Stimulated activated CD4-positive, alpha-beta T cell treated with anti-CD3 and anti-CD28 coated beads, Interleukin-2, amount 100 ng/mL, for 48 hours (primary cell): ENCODE measurements at places on chromosomes 16 and 17.

- no peak for DNase-seq
Measured at GRCh38 chr17:17408236-17408794, 68.5 kb upstream of the MED9 start.

- no peak for DNase-seq
Measured at GRCh38 chr17:37340804-37341203, 35.0 kb upstream of the C17orf78 start.

GRCh38 chr16:90028985-90029384, 9.7 kb upstream of the DBNDD1 start:
- DNase-seq = no peak

DNA sequence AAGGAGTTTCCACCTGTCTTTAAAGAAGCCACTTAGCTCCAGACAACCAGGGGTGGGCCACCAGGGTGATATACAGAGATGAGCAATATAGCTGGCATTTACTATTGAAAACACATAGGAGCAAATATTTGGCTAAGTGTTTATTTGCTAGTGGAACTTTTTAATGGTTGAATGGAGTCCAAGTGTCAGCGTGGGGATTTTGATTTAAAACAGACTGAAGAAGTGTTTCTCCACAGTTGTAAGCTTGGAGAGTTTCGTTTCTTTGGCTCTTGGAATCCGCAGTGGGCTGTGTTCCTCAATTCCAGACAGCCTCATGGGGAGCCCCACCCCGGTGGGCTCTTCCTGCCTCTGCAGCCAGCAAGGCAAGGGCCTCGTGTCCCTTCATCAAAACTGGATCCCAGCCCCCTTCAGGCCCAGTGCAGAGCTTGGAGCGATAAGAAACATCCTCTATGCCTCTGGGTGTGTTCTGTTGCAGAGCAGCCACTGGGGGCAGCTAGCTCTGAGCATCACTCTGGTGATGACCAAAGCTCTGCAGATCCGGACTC, 36.1 kb downstream of the NOG start:
- no peak for DNase-seq

GRCh38 chr17:38705523-38705802, 390 bp downstream of the MLLT6 start:
- DNase-seq = no peak

- no peak for DNase-seq
Measured at GRCh38 chr17:266701-267667, 85.5 kb upstream of the DOC2B start.

GRCh38 chr17:34261568-34262337, 6.7 kb downstream of the CCL2 start:
- DNase-seq = no peak

GRCh38 chr17:68054296-68054900, 18.9 kb downstream of the KPNA2 start:
- DNase-seq = no peak

- no peak for DNase-seq
Measured at GRCh38 chr17:82524540-82524939, 5.0 kb downstream of the FOXK2 start.

DNA sequence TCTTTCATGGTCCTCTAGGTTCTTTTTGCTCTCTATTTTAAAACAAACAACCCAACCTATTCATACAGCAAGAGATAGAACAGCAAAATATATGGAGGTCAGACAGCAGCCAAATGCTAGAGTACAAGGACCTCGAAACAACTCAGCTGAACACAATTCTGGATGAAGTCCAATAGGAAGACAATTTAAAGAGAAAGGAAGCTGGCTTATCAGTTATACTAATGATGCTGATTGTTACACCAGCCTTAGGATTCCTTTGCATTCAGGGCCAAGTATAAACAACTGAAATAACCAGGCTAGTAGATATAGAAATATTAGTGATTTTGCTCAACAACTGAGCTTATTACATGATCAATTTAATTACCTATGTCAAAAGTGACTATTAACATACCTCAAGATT, 2.5 kb downstream of the SSH2 start:
- no peak for DNase-seq

- peak; percentile 91 for DNase-seq
Measured at GRCh38 chr17:42180922-42181850, at the start of gene KCNH4. Gene KCNH4 (minus strand): TSS chr17:42181142. CDS start chr17:42180945, 197 bp downstream.

GRCh38 chr17:48577946-48578615, at the start of gene HOXB4:
Gene HOXB4 (minus strand): TSS chr17:48578350. CDS start chr17:48578319, 31 bp downstream.
- no peak for DNase-seq

DNA sequence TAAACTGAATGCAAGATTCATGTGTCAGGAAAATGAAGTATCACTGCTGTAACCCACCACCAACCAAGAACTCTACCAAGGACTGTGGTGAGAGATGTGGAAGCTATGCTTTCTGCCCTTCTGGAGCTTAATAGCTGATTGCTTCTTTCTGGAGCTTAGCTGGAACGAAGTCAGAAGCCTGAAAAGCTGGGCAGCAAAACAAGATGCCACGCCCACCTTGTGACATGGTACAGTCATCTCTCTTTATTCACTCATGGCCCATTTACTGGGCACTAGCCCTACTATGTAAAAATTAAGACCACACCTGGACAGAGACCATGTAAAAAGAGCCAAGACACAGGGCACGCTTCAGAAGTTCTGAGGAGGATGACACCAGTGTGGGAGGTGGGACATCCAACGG, 48.1 kb downstream of the TEX2 start:
- DNase-seq = no peak

DNA sequence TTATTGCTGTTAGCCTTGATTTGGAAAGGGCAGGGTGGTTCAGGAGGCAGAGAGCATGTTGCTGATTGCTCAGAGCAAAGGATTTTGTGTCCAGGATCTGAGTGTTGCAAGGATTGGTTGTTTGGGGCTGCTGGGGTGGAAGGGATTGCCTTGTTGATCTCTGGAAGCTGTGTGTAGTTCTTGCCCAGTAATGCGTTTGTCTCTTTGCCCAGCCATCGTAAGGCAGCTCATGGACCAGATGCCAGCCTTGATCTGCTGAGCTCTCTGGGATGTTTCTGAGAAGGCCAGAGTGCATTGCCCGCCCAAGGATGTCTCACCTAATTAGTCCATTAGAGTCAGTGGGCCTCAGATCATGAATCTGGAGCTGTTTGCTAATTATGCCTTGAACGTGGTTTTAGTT, 33.6 kb downstream of the NKD1 start:
- DNase-seq = no peak

DNA sequence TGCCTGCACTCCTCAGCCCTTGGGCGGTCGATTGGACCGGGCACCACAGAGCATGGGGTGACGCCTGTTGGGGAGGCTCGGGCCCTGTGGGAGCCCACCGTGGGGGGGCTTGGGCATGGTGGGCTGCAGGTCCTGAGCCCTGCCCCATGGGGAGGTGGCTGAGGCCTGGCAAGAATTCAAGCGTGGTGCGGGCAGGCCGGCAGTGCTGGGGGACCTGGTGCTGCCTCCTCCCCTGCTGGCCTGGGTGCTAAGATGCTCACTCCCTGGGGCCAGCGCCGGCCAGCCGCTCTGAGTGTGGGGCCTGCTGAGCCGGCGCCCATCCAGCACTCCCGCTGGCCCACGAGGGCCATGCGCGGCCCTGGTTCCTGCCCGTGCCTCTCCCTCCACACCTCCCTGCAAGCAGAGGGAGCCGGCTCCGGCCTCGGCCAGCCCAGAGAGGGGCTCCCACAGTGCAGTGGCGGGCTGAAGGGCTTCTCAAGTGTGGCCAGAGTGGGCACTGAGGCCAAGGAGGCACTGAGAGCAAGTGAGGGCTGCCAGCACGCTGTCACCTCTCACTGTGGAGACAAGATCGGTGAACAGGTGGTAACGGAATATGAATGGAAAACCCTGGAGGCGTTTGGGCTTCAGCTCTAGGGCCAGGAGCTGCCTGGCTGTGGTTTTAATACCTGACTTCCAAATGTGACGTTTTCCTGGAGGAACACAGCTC, 28.5 kb downstream of the ST6GALNAC1 start:
- DNase-seq = no peak

GRCh38 chr16:66511602-66512271, 38.2 kb downstream of the TK2 start:
- no peak for DNase-seq

DNA sequence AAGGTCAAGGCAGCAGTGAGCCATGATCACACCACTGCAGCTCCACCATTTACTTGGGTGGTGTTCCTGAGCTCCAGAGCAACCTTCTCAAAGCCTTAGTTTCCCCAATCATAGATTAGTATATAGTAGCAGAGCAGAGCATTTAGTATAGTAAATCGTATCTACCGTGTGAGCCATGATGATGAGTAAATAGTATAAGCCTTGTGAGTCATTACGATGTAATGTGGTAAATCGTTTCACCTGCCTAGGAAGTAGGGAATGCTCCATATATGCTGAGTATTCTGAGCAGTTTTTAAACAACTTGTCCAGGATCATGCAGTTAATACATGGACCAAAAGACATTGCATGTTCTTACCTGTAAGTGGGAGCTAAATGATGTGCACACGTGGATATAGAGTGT, 66.4 kb downstream of the SCNN1B start:
- DNase-seq = no peak

- DNase-seq = peak; percentile 82
Measured at GRCh38 chr17:80008383-80008840, 27.3 kb downstream of the TBC1D16 start.

DNA sequence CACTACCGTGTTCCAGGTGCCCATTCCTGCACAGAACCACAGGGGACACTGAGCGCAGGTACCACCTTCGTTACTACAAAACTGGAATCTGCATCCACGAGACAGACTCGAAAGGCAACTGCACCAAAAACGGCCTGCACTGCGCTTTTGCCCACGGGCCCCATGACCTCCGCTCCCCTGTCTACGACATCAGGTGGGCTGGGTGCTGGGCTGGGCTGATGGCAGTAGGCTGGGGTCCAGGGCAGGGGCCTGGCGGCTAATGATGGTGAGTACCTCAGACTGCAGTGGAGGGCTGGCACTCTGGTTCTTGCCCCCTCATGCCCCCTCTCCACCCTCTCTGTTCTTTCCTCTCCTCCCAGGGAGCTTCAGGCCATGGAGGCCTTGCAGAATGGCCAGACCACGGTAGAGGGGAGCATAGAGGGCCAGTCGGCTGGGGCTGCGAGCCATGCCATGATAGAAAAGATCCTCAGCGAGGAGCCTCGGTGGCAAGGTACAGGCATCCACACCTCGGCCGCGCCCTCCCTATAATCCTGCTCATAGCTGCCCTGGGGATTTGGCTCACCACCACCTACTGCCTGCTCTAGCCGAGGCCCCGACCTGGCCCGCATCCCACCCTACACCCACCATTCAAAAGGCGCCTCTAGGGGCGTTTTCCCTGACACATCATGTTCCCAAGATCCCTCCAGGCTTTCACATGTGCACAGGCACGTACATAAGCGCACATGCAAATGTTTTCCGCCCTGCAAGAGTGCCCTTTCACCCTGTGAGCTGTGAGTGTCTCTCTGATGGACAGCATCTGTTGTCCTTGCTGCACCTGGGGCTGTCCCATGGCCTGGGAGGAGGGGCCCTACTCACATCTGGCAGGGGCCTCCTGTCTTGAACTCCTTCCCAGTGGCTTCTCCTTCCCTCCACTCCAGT, 27.7 kb downstream of the UNK start:
- DNase-seq = no peak

- no peak for DNase-seq
Measured at GRCh38 chr17:77317091-77317750, 176.5 kb downstream of the SEC14L1 start.

GRCh38 chr17:28843816-28844148, 1.2 kb upstream of the FAM222B start:
- DNase-seq = no peak

DNA sequence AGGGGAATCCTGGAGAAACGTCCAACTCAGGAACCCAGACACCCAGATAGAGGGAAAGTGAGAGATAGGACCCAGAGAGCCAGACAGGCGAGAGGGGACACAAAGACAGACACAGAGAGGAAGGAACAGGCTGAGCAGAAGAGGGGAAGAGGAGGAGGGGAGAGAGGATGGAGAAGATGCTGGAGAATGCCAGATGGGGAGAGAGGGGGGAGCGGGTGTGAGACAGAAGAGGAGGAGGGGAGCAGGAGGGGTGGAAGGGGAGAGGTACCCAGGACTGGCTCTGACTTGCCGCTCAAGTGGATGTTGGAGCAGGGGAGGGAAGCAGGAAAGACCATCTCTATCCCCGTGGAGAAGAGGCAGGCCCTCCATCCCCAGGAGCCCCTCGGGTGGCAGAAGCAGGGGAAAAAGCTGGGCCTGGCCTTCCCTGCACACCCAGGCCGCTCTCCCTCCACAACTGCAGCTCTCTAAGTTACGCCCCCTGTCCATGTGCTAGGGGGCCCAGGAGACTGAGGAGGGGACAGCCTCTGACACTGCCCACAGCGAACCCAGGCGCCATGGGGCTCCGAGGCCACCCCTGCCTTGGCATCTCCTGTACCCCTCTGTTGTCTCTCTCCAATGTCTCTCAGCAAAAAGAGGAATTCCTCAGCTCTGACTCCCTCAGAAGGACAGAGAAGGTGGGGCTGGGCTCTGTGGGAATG, 4.8 kb downstream of the PPP1R9B start:
- no peak for DNase-seq

DNA sequence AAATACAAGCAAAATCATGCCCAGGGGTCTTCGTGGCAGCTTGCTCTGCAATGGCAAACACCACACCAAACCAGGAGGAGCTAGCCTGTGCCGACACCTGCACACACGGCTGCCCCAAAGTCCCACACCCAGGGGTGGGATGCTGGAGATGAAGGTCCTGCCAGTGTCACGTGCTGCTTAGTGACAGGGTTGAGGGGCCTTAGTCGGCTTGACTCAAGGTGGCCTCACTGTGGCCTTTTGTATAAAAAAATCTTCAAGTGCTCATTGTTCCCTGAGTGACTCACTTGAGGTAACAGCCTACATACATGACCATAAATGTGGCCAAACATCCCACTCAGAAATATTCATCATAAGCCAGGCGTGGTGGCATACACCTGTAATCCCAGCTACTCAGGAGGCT, 7.3 kb downstream of the TRIM65 start:
- no peak for DNase-seq

DNA sequence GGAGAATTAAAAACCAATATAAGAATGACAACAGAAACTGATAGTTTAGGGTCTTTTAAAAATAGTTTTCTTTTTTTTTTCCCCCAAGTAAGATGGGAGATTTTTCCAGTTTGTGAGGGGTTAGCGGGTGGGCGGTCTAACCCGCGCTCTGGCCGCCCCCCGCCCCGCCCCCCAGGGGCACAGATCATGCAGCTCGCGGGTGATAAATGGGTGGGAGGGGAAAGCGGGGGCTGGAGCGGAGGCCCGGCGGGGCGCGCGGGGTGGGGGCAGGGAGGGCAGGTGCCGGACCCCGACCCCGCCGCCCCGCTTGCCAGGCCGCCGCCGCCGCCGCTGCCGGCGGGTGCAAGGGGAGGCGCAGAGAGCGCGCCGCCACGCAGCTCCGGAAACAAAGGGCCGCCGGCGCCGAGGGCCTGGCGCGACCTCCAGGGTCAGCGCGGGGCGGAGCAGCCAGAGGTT, 60.1 kb upstream of the GSE1 start:
- DNase-seq = no peak

- DNase-seq = peak; percentile 24
Measured at GRCh38 chr17:74012465-74012864, 191.0 kb upstream of the RPL38 start.

GRCh38 chr17:38440614-38441397, 12.5 kb downstream of the ARHGAP23 start:
- no peak for DNase-seq

DNA sequence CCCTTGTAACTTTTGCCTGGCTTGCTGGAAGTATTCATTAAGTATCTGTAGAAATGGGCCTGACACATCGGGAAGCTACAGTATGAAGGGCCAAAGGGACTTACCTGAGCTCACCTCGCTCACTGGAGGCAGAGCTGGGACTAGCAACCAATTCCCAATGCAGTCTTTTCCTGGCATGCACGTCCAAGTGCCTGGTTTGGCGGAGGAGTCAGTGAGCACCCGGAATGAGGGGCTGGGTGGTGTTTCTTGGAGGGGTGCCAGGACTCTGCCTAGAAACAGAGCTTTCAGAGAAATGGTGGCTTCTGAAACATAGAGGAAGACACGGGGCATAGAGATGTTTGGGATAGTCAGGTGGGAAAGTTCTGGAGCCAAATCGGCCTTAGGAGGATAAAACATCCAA, 18.4 kb upstream of the GPRC5C start:
- no peak for DNase-seq
